ENCODE measurements at places on chromosomes 16 and 17.

- DNase-seq = no peak
Observed at GRCh38 chr17:38442548-38442947, 14.3 kb downstream of the ARHGAP23 start.

GRCh38 chr17:21379080-21379711 lies 3.0 kb downstream of the KCNJ12 start:
- no peak for DNase-seq

DNA sequence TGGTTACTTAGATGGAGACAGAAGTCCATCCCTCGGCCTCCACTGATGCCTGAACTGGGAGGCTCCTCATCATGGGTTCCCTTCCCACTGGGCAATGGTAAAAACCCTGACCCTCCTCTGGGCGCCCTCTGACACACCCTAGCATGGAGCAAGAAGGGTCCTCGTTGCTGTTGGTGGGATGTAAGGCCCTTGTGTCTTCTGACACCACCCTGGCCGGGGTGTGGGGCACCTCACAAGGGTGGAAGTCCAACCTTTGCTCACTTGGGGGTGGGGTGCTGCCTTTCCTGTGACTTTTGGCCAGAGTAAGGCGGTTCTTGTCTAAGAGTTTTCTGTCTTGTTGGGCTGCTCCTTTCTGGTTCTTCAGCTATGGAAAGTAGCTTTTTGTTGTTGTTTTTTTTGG lies 28.7 kb downstream of the MPRIP start:
- no peak for DNase-seq

DNA sequence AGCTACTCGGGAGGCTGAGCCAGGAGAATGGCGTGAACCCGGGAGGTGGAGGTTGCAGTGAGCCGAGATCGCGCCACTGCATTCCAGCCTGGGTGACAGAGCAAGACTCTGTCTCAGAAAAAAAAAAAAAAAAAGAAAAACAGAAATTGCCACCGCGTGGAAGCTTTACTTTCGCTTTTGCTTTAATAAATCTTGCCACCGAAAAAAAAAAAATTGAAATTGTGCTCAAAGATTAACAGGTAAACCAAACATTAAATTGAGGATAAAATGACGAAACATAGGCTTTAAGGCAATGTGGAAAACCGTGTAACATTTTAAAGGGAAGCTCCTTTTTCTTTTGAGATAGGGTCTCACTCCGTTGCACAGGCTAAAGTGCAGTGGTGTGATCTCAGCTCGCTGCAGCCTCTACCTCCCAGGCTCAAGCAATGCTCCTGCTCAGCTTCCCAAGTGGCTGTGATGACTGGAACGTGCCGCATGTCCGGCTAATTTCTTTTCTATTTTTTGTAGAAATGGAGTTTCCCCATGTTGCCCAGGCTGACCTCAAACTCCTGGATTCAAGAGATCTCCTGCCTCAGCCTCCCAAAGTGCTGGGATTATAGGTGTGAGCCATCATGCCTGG lies 40.1 kb downstream of the ZNF276 start:
- no peak for DNase-seq

GRCh38 chr16:77790009-77790372 lies 1.6 kb downstream of the VAT1L start:
- no peak for DNase-seq

- DNase-seq = no peak
Observed at GRCh38 chr17:66746736-66747135, 88.2 kb upstream of the CACNG5 start.

GRCh38 chr17:82864713-82865248 lies 25.0 kb upstream of the ZNF750 start:
- no peak for DNase-seq

DNA sequence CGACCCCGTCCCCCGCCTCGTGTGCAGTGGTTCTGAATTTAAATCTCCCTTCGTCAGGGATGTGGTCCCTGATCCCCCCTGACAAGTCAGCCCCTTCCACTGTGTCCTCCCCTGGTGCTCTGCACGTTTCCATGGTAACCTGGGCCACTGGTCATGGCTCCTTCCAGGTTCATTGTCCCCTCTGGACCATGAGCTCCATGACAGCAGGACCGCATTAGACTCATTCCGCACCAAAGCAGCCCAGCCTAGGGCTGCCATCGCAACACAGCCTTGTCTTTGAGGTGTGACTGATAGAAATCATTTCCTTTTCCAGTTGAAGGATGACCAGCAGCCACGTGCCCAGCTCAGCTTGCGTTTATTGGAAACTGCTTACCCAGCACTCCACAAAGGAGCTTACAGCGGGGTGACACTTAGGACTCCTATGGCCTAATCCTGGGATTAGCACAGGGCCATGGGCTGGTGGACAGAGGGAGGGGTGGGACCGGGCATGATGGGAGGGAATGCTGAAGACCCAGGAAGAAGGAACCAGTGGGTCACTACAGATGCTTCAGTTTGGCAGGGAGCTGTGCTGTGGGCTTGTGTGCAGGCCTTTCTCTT lies 7.6 kb downstream of the RCVRN start:
- DNase-seq = no peak

DNA sequence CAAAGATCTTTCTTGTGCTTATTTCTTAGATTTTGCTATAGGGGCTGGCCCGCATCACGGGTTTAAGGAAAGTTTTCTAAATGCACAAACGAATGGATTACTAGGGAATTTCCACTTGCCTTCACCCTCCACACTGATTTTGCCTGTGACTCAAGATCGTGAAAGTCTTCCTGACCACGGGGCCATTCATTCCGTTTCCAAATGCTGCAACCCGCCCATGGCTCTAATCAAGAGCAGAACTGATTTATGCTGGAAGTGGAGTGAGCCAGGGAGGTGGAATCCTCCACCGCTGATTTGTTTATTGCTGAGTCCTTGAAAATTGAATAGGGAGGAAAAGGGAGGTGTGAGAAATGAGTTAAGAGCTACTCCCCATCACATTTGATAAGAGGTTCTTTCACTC lies 52.4 kb downstream of the CA10 start:
- DNase-seq = no peak

DNA sequence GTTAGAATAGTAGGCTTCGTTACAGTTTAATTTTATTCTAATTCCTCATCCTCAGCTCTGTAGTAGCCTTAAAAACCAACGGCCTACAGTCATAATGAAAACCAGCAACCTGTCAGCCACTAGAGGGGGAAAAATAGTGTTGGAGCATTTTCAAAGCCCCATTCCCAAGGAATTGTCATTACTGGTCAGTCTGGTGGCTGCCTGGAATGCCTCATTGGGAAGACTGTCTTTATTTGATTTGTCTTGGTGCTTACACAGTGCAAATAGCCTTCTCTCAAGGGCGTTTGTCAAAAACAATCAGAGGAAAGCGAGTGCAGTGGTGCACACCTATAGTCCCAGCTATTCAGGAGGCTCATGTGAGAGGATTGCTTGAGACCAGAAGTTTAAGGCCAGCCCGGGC lies 4.7 kb downstream of the LPCAT2 start:
- DNase-seq = no peak

DNA sequence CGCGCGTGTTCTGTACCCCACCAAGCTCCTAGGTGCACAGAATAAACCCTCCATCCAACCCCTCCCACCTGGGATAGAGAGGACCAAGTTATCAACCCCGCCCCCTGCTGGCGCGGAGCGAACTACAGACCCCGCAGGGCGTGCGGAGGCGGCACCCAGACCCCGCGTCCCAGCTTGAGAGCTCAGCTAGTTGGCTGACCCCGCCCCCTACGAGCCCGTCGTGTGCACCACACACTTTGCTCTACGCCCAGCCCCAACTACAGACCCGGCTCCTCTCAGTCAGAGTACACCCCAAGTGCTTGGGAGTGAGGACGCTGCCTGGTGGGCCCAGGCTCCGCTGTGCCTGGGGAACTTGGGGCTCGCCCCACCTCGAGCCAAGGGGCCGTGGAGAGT lies 1.5 kb downstream of the GRIN2A start:
- no peak for DNase-seq

All from GM18507 (cell line).